ENCODE measurements at places on chromosomes 7 and 10.

- peak; percentile 32 for DNase-seq
These were observed 448 bp upstream of the GOLGA7B start for GRCh38 chr10:97849103-97849686.

GRCh38 chr7:155053002-155053401, 17.1 kb upstream of the HTR5A start:
- no peak for DNase-seq

DNA sequence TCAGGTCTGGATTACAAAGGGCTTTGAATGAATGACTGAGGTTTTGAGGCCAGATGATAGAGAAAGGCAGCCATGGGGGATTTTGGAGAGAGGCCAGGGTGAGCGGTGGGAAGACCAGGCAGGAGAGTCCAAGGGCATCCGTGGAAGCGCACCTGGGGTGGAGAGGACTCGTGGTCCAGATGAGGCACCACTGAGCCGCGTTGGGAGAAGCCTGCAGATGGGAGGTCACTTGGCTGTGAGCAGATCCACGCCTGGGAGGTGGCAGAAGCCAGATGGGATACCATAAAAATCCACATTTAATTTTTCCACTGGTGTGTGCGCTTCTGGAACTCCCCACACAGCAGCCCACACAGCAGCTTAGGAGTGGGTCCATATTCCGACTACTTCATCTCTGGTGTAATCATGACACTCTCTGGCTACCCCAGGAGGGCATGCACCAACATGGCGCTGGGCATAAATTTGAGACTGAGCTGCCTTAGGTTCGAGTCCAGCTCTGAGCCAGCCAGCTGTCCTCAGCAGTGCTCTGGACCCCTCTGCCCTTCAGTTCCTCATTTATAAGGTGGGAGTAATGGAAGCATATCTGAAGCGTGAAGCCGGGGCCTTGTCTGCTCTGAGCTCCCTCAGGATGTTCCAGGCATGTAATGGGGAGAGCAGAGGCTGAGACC, 90.2 kb upstream of the FAM20C start:
- no peak for DNase-seq

- no peak for DNase-seq
These were observed 44.7 kb upstream of the ZMIZ2 start for GRCh38 chr7:44703921-44704320.

DNA sequence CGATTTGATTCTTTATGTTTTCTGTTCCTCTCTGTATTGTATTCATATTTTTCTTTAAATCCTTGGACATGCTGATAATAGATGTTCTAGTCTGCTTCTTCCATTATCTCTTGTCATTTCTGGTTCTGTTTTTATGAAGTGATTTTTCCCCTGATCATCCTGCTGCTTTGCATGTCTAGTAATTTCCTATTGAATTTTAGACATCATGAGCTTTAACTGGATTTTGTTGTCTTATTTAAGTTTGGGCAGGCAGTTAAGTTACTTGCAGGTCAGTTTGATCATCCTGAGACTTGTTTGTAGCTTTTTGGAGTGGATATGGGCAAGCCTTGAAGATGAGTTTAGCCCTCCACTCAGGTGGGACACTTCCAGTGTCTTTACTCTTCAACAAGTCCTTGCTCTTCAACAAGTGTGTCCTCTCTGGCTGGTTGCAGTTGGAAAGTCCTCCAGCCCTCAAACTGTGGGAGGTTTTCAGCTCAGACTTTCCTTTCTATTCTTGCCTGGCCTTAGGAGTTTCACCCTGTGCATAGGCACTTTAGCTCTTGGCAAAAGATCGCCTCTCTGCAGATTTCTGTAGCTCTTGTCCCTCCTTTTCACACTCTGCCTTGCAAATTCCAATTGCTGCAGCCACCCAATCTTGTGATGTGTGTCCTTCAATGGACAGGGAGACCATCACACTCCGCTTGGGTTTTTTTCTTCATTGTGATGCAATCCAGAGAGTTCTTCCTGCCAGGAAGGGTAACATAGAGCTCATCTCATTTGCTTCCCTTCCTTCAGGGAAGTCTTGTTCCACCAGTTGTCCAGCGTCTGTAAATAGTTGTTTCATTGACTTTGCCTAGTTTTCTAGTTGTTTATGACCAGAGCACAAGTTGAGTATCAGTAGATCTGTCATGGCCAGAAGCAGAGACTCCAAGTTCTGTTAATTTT, 197.2 kb upstream of the SH2B2 start:
- DNase-seq, result no peak

DNA sequence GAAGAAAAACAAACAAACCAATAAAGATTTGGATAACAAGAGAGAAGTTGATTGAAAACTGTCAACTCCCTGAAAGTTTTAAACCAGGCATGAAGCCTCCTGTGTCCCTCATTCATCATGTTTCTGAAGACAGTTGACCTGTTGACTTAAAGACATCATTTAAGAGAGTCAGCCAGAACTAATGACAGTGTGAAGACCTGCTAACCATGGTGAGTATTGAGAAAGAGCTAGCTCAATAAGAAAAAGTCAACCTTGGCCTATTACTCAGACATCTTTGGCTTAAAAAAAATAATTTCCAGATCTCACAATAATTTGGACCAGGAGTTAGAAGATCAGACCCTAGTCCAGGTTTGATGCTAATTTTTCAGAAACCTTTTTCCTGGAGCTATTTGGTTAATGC, 45.3 kb upstream of the ANKRD1 start:
- DNase-seq, result no peak

GRCh38 chr7:8823486-8823885, 390.1 kb downstream of the NXPH1 start:
- DNase-seq, result no peak

GRCh38 chr10:7541137-7542087, 125.4 kb downstream of the ITIH5 start:
- DNase-seq, result peak; percentile 31

- no peak for DNase-seq
These were observed 266.5 kb upstream of the NPY start for GRCh38 chr7:24017519-24017918.

DNA sequence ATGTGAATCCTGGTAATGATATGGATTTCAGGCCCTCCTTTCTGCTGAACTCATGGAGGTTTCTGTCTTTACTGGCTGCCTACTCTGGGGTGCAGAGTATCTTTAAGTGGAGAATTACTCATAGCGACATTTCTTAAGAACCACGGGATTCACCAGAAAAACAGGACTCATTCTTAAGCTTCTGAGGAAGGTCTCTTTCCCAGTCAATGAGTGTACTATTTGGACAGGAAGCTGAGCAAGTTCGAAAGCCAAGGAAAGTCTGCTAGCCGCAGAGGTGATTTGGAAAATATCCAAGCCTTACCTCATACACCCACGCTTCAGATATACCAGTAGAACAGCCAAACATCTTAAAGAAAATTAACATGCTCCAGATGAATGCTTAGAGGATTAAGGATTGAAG, 377.6 kb upstream of the MYO3A start:
- no peak for DNase-seq

GRCh38 chr10:126212738-126213137, 175.5 kb downstream of the ADAM12 start:
- DNase-seq, result no peak
